ENCODE measurements at places on chromosomes 7 and 10. TPM values are rescaled to one million over a fixed set of nuclear protein-coding genes. Genes with fewer than 3 reads are reported as not detected.

GTF2IRD2 gene
- total RNA-seq = 9.1 TPM

DNAH11 gene
- total RNA-seq = 2.5 TPM

ZCCHC24 gene
- total RNA-seq = 3.8 TPM

TEX36 gene
- not detected for total RNA-seq

AGMO gene
- total RNA-seq = 0.83 TPM

RPEL1 gene
- 0.13 TPM for total RNA-seq

MKI67 gene
- 99.0 TPM for total RNA-seq

H2AZ2 gene
- total RNA-seq = 208 TPM

UPK3B gene
- 2.1 TPM for total RNA-seq

GIMAP8 gene
- total RNA-seq = not detected

FGL2 gene
- total RNA-seq = not detected

NPSR1 gene
- not detected for total RNA-seq

SEMA3A gene
- total RNA-seq = 60.0 TPM

SEPHS1 gene
- 366 TPM for total RNA-seq

AKR1C2 gene
- total RNA-seq = 0.83 TPM

MGAM2 gene
- total RNA-seq = not detected

LIPK gene
- total RNA-seq = not detected

MMP21 gene
- total RNA-seq = not detected

PRDX3 gene
- 181 TPM for total RNA-seq

ENTPD7 gene
- total RNA-seq = 14.5 TPM

ADAMTS14 gene
- 1.9 TPM for total RNA-seq

ACTL6B gene
- total RNA-seq = 0.33 TPM

UBE2D4 gene
- total RNA-seq = 6.4 TPM

CHAT gene
- not detected for total RNA-seq

CTBP2 gene
- 212 TPM for total RNA-seq

CBX3 gene
- 287 TPM for total RNA-seq

C10orf67 gene
- total RNA-seq = not detected

CTAGE6 gene
- not detected for total RNA-seq

IFIT1 gene
- total RNA-seq = 1.2 TPM

SLC18A3 gene
- not detected for total RNA-seq

IKZF5 gene
- 14.3 TPM for total RNA-seq

SNCG gene
- 5.5 TPM for total RNA-seq

HECW1 gene
- total RNA-seq = 5.0 TPM

STK31 gene
- total RNA-seq = 0.33 TPM

POLL gene
- total RNA-seq = 30.4 TPM

TMEM130 gene
- total RNA-seq = 1.7 TPM

PNLIPRP2 gene
- total RNA-seq = 0.24 TPM

BICC1 gene
- 0.57 TPM for total RNA-seq

MKX gene
- total RNA-seq = 0.31 TPM

CCL24 gene
- total RNA-seq = not detected

COL26A1 gene
- 42.6 TPM for total RNA-seq

GRID2IP gene
- 1.7 TPM for total RNA-seq

DGKB gene
- 0.26 TPM for total RNA-seq

TCAF2 gene
- 0.04 TPM for total RNA-seq

IGF2BP3 gene
- 197 TPM for total RNA-seq

GIMAP7 gene
- total RNA-seq = not detected

MGMT gene
- total RNA-seq = 18.4 TPM

MYL10 gene
- total RNA-seq = 0.50 TPM

DNTT gene
- total RNA-seq = not detected

ABCA13 gene
- total RNA-seq = 0.11 TPM

VWDE gene
- total RNA-seq = 15.9 TPM

ITGB8 gene
- total RNA-seq = 7.1 TPM

AGR3 gene
- not detected for total RNA-seq

SPDYE11 gene
- total RNA-seq = not detected

AKR1C8 gene
- not detected for total RNA-seq

GJD4 gene
- total RNA-seq = not detected

AIFM2 gene
- 4.8 TPM for total RNA-seq

ATOH7 gene
- total RNA-seq = 0.20 TPM
